ENCODE measurements at places on chromosomes 7 and 10.
A peak's percentile ranks its signal among the peaks of the same experiment; 100 is the strongest.

DNA sequence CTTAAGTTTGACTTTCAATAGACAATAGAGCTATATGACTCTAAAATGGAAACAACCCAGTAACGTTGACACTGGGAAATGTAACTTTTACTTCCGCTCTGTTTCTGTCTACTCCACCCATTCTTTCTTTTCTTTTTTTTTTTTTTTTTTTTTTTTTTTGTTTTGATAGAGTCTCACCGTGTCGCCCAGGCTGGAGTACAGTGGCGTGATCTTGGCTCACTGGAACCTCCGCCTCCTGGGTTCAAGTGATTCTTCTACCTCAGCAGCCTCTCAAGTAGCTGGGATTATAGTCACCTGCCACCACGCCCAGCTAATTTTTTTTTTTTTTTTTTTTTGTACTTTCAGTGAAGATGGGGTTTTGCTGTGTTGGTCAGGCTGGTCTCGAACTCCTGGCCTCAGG is 13.9 kb downstream of the PRSS2 start:
- no peak for DNase-seq

DNA sequence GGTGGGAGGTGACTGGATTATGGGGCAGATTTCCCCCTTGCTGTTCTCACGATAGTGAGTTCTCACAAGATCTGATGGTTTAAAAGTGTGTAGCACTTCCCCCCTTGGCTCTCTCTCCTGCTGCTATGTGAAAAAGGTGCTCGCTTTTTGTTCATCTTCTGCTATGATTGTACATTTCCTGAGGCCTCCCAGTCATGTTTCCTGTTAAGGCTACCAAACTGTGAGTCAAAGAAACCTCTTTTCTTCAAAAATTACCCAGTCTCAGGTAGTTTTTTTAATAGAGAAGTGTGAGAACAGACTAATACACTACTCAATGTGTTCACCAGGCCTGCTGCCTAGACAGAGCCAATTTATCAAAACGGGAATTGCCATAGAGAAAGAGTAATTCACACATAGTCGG is 49.7 kb downstream of the SDHAF3 start:
- no peak for DNase-seq

DNA sequence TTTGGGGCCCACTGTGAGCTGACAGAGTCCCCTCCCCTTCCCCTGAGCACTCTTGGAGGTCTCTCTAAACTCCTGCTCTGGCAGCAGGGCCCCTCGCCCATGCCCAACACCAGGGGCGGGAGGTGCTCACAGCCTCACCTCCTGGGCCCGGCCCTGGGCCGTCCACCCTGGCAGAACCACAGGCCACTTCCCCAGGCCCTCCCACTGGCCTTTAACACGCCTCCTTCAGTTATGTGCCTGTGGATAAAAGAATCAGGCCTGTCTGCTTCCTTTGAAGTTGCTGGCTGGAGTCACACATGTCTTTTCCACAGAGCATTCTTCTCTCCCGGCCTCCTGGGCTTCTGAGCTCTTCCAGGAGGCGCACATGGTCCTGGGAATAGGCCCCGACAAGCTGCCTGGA is 10.2 kb downstream of the MYL10 start:
- DNase-seq, result no peak

GRCh38 chr10:31927884-31928548 is 615 bp downstream of the ARHGAP12 start:
- DNase-seq, result peak; percentile 37

DNA sequence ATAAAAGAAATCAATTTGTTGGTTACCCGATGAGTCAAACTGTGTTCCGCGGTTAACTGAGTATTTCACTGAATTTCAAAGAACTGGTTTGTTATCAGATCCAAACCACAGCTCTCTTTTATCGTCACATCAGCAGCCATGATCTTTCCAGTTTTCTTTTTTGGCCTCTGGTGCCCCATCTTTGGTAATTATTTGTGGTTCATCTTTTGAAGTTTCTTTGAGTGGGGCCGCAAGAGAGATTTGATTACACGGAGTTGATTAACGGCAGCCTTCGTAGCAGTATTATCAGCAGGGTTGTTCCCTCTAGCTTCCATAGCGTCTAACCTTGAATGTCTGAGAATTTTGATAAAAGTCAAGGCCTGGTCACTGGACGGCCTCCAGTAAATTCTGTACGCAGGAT is 154.9 kb upstream of the TNRC18 start:
- no peak for DNase-seq

DNA sequence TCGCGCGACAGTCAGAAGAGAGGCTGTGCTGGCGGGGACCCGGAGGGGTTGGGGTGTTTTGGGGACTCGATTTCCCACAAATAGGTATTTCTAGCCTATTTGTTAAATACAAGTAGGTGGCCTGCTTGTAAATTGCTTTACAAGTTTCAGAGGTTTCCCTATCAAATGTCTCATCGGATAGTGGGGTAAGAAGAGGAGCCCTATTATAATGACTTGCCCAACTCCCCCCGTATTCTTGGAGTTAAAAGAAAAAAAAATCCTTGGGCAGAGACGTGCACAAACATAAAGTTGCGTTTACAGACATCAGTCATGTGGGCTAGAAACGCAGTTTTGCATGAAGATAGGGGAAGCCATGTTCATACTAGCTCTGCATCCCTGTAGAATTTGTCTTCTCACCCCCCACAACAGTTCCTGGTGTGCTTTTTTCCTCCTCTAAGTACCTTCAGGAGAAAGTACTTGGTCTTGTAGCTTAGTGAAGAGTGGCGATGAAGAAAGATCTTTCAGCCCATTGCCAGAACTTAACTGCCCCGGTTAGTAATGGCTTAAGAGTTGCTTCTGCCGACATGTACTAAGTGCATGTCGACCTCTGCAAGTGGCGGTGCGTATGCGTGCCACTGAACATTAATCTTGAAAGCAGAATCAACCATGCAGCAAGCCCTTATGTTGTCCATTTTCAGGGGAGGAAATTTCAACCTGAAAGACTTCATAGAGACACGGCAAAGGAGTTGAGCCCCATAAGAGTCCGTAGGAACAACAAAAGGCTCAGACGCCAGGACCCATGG is 832 bp upstream of the TIAL1 start:
- DNase-seq, result no peak

DNA sequence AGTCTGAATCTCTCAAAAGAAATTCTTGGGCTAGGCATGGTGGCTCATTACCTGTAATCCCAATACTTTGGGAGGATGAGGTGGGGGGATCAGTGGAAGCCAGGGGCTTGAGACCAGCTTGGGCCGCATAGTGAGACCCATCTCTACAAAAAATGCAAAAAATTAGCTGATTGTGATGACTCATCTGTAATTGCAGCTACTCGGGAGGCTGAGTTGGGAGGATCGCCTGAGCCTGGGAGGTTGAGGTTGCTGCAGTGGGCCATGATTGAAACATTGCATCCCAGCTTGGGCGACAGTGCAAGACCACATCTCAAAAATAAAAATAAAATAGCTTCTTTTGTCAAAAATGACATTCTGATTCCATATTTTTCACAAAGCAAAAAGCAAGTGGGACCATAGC is 644.8 kb upstream of the FOXK1 start:
- DNase-seq, result no peak

DNA sequence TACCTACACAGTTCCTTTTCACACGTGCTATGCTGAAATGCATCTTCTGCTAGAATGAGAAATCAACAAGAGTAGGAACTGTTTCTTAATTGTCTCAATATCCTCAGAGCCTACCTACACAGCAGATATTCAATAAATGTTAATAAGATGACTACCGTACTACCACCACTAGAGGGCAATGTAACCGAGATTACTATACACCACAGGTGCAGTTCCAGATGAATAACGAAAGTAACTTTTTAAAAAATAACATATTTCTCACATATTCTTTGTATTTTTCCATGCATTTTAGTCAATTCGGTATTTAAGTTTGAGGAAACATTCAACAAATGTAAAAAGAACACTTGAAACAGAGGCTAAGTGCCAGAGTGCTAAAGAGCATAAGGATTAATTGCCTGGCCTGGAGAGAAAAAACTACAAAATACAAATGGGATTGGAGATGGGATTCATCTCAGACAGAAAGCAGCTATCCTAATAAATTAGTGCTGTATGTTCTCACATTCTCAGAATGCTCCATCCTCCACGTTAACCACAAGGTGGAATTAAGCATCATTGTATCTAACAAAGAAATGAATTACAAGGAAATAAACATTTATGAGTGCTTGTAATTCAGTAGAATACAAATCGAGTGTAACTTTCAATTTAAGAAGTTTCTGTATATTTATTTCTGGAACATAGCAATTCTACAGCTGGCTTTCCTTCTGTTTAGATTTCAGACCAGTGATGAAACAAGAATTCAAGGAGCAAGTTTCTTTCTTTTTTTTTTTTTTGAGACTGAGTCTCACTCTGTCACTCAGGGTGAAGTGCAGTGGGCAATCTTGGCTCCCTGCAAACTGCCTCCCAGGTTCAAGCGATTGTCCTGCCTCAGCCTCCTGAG is 20.3 kb upstream of the HECTD2 start:
- no peak for DNase-seq

DNA sequence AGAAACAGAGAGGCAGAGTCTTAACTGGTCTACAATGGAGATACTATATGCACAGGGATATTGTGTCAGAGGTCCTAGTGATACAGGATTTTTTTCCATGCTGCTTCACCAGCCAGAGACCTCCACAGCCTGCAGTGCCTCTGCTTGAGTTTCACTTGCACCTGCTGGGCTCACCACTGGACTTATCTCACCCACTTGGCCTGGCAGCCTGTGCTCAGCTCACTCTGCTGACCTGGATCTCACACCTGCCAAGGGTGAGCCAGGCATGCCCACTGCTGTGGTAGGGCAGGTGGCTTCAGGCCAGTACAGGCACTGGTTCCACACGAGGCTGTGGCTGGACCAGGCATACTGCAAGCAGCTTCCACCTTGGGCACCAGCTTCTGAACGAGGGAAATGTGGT is 36.6 kb downstream of the PNLIPRP3 start:
- no peak for DNase-seq

- DNase-seq, result no peak
Measured at GRCh38 chr10:63692220-63692896, 171.2 kb downstream of the REEP3 start.

GRCh38 chr10:125555267-125555666 is 127.7 kb downstream of the TEX36 start:
- no peak for DNase-seq

GRCh38 chr10:71266147-71266917 is 52.7 kb upstream of the SLC29A3 start:
- no peak for DNase-seq

- no peak for DNase-seq
Measured at GRCh38 chr7:11650500-11650899, 181.5 kb downstream of the THSD7A start.

DNA sequence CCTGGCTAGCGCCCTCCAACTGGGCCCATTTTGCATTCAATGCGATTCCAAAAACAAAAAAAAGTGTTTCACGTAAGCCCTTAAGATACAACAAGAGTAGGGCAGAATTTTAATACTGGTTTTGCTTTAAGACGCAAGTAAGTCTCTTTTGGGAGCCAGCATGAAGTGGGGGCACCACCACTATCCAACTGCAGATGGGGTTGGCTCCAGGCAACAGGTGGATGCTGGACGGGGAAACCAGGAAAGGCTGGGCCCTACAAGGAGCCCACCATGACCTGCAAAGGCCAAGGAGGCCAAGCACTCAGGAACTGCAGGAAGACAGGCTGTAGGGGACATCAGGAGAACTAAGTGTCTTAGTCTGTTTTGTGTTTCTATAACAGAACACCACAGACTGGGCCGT is 86.5 kb upstream of the INSIG1 start:
- DNase-seq, result no peak
